ENCODE measurements at places on chromosomes 13 and 19. TPM values are rescaled to one million over a fixed set of nuclear protein-coding genes. Genes with fewer than 3 reads are reported as not detected.

DNA sequence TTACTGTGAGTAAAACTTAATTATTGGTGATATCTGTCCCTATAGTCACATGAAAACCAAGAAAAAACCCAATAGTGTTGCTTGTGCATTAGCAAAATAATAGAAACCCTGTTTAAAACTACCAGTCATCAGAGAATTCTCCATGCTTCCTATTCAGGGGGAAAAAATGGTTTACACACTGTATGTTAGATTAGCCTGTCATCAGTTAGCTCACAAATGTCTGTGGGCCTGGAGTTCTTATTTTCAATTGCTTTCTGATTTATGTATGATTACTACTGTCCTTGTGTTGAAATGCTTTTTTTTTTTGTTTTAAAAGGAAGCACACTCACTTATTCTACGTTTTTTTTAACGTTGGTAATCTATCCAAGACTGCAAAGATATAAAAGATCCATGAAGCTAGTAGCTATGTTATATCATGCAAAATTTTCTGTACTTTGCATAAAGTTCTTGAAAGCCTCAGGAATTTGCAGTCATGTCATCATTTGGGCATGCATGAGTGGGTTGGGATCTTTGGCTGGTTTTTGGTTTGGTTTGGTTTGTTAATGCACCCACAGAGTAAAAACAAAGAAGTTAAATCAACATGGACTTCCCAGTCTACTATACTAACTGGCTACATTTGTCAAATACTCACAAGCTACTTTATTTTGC lies 25.9 kb downstream of the RXFP2 start:
- no peak overlapping the region for H3K4me3 ChIP-seq
- no peaks in the 10 kb centered on the region for H3K36me3 ChIP-seq
- H3K27me3 ChIP-seq = no peaks in the 10 kb centered on the region
- no peaks in the 10 kb centered on the region for H3K4me1 ChIP-seq
- no peak for DNase-seq

DNA sequence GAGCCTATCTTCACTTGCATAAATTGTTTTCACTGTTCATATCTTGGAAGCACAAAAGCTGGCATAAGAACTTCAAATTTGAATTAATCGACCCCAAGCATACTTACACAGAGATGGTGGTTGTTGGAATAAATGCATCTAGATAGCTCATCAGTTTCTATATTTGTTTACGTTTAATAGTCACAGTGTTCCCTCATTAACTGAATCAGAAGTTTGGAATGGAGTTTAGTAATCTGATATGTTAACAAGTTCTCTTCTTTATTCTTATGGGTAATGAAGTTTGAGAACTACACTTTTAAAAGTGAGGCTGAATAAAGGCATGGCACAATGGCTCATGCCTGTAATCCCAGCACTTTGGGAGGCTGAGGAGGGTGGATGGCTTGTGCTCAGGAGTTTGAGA lies 886.7 kb upstream of the PCDH20 start:
- no peak for DNase-seq
- no peaks in the 10 kb centered on the region for H3K4me1 ChIP-seq
- no peaks in the 10 kb centered on the region for H3K36me3 ChIP-seq
- H3K27ac ChIP-seq = no peak overlapping the region
- H3K4me3 ChIP-seq = no peak overlapping the region
- no peaks in the 10 kb centered on the region for H3K27me3 ChIP-seq

GRCh38 chr13:99465454-99465853 lies 35.8 kb upstream of the TM9SF2 start:
- H3K27me3 ChIP-seq = no peaks in the 10 kb centered on the region
- no peak for DNase-seq
- H3K36me3 ChIP-seq = peaks cover 2% of the 10 kb centered on the region
- no peak overlapping the region for H3K4me3 ChIP-seq
- H3K27ac ChIP-seq = peak overlapping the region; percentile 83

DNA sequence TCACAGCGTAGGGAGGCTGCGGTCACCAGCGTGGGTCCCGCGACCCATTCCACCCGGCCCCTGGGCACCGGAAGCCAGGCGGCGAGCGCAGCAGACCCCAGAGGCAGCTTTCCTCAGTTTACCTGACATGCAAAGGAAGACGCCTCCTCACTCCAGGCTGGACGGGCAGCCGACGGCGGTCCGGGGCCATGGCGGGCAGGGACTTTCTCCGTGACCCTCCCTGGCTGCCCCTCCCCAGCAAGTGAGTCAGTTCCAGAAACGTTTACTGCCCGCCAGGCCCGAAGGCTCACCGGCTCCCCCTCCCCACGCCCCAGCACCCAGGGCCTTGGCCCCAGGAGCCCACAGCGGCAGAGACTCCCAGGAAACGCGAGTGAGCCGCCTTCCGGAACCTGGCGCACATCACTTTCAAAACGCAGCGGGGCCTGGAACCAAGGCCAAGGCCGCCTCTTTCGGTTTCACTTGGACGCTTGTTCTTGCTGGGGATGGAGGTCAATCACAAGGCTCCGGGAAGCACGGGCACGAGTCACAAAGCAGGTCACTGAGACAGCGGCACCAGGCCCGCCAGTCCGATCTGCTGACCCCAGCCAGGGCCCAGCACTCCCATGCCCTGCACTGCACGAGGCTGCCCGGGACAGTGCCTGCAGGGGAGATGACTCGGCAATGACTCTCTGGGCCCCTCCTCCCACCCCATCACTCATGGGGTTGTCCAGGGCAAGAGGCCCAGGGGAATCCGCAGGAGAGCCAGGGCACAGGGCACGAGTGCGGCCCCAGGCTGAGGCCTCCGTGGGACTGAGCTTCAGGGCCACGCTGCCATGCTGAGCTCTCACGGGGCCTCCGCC lies 5.3 kb downstream of the SBNO2 start:
- peaks cover 6% of the 10 kb centered on the region for H3K36me3 ChIP-seq
- H3K27me3 ChIP-seq = no peaks in the 10 kb centered on the region
- H3K4me1 ChIP-seq = peaks cover 25% of the 10 kb centered on the region
- no peak overlapping the region for H3K27ac ChIP-seq

- H3K4me3 ChIP-seq = no peak overlapping the region
- no peak for DNase-seq
- peaks cover 2% of the 10 kb centered on the region for H3K4me1 ChIP-seq
- peaks cover 9% of the 10 kb centered on the region for H3K36me3 ChIP-seq
- H3K27ac ChIP-seq = no peak overlapping the region
- no peaks in the 10 kb centered on the region for H3K27me3 ChIP-seq
Measured at GRCh38 chr13:98831236-98831635, 78.8 kb upstream of the SLC15A1 start.

IL12RB1 gene
- 56.7 TPM for total RNA-seq

KLK1 gene
- total RNA-seq = not detected

CD37 gene
- total RNA-seq = 288 TPM

RFPL4AL1 gene
- total RNA-seq = not detected

NPAS1 gene
- total RNA-seq = 0.47 TPM

HSH2D gene
- total RNA-seq = 31.8 TPM

LDLR gene
- 98.2 TPM for total RNA-seq
